CD4-positive, alpha-beta T cell treated with Interleukin-21 for 1 hour (primary cell): ENCODE measurements at places on chromosomes 16 and 17.

- DNase-seq = no peak
Measured at GRCh38 chr17:78557598-78558039, 19.6 kb downstream of the DNAH17 start.

DNA sequence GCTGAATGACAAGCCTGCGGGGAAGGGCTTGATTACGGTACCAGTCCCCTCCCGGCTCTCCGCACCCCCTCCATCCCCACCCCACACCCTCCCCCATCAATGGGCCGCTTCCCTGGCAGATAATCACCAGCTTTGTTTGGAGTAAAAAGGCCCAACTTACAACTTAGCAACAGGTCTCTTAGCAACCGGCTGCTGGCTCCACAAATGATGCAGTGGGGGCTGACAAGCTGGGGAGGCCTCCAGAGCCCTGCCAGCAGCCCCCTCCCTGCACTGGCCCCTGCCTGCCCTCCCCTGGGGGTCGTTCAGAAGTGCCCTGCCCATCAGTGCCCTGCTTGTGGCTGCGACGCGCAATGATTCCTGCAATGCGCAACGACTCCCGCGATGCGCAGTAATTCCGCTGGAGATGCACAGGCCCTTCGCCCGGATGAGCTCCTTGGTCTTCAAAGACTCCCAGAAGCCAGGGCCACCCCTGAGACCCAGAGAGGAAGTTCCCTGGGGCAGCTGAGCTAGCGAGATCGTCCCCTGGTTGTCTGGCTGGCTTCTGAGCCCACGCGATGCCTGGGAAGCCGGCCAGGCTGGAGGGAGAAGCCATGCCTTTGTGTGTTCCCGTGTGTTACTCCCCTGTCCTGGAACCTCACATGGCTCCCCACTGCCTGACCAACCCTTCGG, 23.3 kb downstream of the CPNE2 start:
- DNase-seq = no peak

DNA sequence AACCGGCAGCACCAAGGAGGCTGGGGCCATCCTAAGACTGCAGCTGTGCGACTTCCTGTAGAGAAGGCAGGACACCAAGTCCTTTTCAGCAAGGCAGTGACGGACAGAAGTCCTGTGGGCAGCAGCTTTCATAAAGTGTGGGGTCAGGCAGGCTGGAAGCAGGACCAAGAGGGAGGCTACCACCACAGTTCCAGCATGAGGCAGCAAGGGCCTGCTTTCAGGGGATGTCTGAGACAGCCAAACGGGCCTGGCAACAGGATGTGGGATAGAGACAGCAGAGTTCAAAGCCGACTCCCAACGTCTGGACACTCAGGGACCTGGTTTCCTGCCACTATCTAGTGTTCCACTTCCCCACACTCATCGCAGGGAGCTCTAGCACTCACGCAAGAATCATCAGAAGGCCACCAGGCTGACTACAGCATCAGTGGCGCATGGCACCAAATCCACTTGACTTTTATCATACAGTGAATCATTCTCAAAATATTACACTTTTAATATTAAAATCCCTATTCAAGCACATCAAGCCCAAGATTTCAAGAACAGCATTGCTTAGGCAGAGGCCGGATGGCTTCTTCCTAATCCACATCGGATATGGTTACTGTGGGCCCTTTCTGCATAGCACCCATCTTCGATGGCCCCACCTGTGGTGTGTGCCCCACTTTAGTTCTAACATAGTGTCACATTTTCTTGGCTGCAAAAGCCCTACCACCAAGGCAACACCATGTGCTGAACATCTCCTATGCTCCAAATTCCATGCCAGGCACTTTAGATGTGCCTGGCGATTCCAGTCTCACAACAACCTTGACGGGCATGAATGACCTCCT, 5.2 kb downstream of the USP7 start:
- peak; percentile 34 for DNase-seq

GRCh38 chr17:55322453-55322985, 57.8 kb downstream of the HLF start:
- DNase-seq = no peak
